ENCODE measurements at places on chromosomes 16 and 17.
A peak's percentile ranks its signal among the peaks of the same experiment; 100 is the strongest.

DNA sequence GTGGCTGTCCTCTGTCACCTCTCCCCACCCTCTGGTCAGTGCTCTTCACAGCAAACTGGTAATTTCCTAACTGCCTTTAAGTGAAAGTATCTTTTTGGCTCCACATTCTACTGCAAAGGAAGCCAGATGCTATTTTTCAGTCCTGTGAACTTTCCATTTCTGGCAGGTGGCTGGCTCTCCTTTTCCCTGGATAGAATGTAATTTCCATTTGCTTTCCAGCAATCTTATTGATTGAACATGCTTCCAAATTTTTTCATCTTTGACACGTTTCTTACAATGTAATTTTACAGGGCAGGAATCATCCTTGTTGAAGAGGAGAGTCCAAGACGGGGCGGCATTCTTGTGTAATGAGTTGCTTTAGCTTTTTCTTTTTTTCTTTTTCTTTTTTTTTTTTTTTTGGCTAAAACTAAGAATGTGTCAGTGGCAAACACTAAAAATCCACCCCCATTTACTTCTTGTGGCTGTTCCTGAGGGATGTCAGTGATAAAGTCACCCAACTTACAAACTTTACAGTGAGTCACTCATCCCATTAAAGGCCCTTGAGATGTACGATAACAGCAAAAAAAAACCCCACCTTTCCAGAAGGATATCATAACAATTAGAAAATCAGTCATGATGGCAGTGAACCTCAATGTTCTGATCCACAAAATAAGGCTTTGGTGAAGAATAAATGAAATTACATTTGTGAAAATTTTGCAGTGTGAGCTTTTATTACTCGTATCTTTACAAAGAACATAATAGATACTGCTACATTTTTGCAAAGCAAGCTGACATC is 29.4 kb upstream of the PRKCA start:
- no peak for DNase-seq

DNA sequence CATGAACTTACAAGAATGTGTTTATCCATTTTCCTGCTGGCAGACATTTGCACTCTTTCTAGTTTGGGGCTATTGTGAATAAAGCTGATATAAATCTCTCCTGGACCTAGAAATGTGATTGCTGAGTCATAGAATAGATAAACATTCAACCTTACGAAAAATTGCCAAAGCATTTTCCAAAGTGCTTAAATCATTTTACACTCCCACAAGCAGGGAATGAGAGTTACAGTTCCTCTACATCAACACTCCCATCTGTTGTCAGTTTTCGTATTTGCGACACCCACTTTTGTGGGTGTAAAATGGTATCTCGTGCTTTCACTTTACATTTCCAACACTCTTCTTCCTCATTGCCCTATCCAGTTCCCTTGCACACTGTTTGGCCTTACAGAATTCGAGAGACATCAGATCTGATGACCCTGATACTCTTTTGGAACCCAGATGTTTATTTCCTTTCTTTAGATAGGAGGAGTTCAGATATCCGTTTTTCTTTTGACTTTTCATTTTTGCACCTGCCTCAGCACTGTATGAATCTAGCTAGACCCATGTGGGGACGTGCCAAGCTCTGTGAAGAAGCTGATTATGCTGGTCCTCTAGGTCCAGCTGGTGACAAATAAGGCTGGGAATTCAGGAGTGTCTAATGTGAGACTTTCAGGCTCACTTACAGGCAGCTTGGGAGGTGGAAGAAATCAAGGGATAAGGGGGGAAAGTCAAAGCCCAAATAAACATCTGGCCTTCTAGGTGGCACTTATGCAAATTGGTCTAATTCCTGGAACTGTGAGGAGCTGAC is 14.0 kb downstream of the SOX9 start:
- no peak for DNase-seq

DNA sequence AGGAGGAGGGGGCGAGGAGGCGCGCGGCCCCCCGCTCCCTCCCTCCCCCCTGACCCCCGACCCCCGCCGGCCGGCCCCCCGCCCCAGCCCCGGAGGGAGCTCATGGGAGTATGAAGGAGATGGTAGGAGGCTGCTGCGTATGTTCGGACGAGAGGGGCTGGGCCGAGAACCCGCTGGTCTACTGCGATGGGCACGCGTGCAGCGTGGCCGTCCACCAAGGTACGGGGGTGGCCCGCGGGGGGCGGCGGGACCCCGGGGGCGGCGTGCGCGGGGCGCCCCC is 390 bp downstream of the MLLT6 start:
- no peak for DNase-seq

- DNase-seq = no peak
These were observed 110.0 kb downstream of the GAS7 start for GRCh38 chr17:10088444-10088843.

GRCh38 chr16:86510465-86511261 is at the start of gene FOXF1:
FOXF1 (plus strand) TSS chr16:86510527; CDS start chr16:86510570, 43 bp downstream.
- DNase-seq = no peak

- DNase-seq = no peak
These were observed 33.2 kb downstream of the VPS35L start for GRCh38 chr16:19588661-19589060.

- DNase-seq = peak; percentile 84
These were observed 27.1 kb upstream of the IL21R start for GRCh38 chr16:27374804-27375425.

- DNase-seq = no peak
These were observed 31.5 kb upstream of the TMEM220 start for GRCh38 chr17:10761281-10761680.

DNA sequence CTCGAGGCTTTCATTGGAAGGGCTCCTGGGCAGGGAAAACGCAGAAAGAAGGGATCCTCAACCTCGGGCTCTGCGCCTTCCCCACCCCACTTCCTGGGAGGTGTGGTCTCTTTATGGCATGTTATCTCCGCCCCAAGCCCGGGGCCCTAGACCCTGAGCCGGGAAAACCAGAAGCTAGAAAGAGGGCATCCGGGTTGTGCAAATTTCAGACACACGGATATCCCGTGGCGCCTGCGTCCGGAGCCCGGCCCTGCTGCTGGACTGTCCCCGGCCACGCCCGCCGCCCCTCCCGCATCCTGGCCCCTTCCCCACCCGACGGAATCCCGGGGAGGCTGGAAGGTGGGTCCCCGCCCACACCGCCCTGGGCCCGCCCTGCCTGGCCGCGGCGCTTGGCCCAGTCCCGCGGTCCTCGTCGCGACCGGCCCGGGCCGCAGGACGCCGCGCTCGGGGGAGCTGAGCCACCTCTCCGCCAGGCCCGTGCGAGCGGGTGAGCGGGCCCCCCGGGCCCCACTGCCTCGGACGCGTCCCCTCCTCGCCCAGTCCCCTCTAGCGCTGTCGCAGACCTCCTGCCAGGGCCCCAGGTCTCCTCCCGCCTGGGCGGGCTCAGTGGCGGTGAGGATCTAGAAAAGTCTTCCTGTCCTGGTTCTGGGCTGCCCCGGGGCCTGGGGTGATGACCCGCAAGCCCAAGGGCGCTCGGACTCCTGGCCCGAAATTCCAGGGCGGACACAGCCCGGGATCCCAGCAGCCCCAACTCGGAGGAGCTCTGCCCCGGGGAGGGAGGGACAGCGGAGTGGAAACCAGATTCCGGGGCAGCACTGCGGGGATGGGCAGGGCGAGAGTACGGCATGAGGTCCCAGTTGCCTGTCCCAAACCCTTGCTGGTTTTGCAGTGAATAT is at the start of gene SLC16A5:
TSS of gene SLC16A5 (plus strand) at position 397 of the 896 bp plus-strand sequence. CDS start 5,683 bp downstream, outside the sequence.
- DNase-seq = peak; percentile 96

DNA sequence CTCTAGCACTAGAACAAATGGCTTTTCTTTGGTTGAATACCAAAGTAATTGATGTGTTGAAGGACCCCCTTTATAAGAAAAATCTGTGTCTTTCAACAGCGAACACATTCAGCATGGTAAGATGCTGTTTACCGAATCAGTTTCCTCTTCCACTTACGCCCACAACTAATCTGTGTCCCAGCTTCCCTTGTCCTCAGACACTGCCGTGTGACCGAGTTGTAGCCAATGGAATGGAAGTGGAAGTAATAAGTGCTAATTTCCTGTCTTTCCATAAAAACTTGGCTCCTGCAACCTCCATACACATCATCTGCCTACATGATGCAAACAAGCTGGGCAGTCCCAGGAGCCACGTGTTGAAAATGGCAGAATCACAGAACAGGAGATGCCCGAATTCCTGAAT is 10.4 kb downstream of the CDIPT start:
- DNase-seq = no peak

- no peak for DNase-seq
These were observed 40.5 kb downstream of the SHISA9 start for GRCh38 chr16:12941896-12942295.

DNA sequence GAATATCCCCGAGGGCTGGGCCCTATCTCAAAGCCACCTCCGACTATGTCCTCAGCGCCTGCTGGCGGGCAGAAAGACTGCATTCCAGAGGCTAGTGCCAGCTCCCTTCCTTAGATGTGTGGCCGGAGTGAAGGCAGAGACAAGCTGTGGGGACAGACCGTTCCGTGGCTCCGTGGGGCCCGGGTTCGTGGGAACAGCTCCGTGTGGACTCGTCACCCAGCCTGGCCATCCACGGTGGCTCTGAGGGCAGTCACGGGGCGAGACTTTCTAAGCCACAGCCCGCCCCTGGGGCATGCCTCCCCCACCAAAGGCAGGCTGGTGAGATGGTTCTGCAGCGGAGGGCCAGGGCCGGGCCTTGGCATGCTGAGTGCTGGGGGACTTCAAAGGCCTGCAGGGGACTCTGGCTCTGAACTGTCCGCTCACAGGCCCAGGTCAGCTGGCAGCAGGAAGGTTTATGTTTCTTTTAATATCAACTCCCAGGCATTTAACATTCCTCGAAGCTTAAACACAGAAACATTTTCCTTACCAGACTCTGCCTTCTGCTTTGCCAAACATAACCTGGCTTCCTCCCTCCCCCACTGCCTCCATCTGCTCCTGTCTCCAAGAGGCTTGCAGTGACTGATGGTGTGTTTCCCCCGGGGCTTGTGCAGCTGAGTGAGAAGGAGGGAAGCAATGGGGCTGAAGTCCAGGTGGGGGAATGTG is 50.4 kb downstream of the TIMM22 start:
- no peak for DNase-seq

Data from vagina (tissue), 2 donors.